Astrocyte (in vitro differentiated cells and primary cell): ENCODE measurements at places on chromosomes 3 and 15.

GRCh38 chr3:38536671-38537070 lies 40.5 kb downstream of the EXOG start:
- DNase-seq = no peak

DNA sequence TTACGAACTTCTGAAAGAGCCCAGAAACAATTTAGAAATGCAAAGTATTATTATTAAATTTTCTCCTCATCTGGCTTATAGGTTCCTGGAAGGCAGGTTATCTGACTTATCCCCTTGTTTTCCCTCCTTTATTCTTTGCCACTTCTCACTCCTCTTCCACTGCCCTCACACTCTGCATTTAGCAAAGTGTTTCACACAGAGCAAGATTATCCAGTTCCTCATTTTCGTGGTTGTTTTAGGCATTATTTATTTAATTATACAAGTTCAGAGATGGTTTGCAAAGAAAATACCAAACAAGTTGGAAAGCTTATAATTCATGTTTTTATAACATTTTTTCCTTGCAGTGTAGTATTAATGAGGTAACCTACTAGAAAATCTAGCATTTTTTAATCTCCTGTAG lies 544.9 kb downstream of the NSUN3 start:
- DNase-seq = no peak

DNA sequence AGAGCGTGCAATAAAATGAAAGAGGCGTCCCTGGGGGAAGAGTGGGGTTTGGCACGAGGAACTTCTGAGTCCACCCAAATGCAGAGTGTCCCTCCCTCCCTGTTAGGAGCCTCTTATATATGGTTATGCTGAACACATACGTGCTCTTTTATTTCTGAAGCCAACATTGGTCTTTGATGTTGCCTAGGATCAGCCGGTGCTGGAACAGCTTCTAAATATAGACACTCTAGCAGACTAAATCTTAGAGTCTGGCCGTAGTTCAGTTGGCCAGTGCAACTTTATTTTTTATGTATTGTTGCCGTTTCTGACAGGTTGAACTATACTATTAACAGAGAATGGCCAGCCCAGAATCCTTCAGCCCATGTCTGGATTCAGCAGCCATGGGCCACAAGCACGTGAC lies 128.7 kb downstream of the GHSR start:
- peak; percentile 63 for DNase-seq

- DNase-seq = no peak
These were observed 730 bp upstream of the ZNF710 start for GRCh38 chr15:90000186-90001001.

DNA sequence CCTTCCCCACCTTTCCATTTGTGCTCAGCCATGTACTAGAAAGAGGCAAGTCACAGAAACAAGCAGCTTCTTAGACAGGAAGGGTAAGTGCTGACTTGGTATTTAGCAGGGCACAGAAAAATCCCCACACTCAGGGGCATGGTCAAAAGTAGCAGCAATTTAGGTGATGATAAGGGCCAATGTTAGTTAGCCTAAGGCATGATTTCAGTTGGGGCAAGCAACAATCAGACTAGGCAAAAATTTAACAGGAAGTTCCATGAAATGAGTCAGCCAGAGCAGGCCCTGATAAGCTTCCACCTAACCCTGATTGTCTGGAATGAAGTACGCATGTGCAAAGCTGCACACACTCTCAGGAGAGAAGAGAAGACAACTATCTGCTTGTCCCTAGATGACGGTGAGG lies 423.4 kb upstream of the UBE2E2 start:
- DNase-seq = no peak

DNA sequence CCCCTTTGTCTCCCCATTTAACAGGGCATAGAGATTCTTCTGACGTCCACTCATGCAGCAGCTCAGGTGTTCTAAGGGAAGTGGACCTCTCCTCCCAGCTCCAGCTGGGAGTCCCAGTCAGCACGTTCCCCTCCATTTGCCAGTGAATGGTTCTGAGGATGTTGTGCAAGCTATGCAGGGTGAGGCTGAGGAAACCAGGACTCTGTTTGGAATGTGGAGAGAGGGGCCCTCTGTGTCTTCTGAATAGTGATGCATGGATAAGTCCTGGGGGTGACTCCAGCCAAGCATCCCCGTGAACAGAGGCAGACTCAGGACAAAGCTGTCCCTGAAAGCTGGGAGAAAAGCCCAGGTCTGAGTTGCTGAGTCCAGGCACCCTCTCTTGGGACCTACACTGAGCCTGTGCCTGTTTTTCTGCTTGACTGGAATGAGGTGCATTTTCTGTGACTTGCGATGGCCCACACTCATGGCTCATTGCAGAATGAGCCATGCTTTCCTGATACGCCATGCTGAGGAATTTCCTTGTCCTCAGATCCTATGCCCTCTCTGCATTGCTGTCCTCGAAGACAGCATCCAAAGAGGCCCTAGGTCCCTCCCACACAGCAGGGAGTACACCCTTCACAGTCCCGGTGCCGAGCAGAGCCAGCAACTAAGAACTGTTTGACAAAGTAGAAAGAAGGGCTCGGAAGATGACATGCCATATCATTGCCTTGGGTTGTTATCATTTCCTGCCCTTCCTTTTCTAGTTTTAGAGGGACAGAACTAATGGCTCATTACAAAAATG lies 185.2 kb downstream of the ATP10A start:
- DNase-seq = no peak

GRCh38 chr3:159771865-159772611 lies 216.6 kb upstream of the IL12A start:
- DNase-seq = no peak

DNA sequence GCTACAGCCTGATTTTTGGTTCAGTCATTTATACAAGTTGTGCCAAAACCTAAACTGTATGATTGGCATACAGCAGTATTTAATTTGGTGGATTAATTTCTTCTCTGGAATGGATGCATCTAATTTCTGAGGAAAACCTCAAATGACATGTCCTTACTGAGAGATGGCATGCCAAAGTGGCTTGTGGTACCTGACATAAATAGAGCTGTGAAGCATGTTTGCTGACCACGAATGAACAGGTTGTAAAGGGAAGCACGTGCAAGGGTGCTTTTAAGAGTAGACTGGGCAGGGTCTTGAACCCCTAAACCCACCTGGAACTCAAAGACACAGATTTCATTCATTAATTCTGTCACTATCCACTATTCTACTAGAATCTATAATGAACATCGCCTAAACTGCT lies 77.2 kb downstream of the TP63 start:
- no peak for DNase-seq

GRCh38 chr15:77021803-77022381 lies 27.0 kb downstream of the PSTPIP1 start:
- DNase-seq = peak; percentile 55

DNA sequence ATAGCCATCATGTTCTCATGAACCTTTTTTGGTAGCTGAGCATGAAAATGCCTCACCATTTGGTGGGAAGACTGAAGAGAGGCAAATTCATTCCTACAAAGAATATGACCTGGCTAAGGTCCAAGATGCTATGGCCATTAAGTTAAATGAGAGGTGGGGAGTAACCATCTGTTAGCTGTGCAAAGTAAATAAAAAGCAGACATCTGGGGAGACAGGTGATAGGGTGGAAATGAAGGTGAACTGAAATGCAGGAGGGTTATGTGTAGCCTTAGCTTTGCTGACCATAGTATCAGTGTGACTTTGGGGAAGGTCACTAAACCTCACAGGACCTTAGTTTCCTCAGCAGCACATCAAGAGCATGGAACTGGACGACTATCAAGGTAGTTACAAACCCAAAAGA lies 111.0 kb upstream of the STRIT1 start:
- no peak for DNase-seq

- peak; percentile 88 for DNase-seq
These were observed 135.3 kb upstream of the TGFBR2 start for GRCh38 chr3:30471066-30471465.

- no peak for DNase-seq
These were observed 6.8 kb upstream of the PRSS50 start for GRCh38 chr3:46724424-46724823.

DNA sequence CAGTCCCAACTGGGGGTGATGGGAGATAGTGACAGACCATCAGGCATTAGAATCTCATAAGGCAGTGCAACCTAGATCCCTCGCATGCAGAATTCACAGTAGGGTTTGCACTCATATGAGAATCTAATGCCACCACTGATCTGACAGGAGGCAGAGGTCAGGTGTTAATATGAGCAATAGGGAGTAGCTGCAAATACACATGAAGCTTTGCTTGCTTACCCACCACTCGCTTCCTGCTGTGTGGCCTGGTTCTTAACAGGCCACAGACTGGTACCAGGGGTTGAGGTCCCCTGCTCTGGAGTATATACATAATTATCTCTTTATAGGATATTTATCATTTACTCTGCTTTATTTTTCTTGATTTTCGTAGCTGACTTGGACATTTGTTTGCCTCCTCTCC lies 36.0 kb upstream of the ZMAT3 start:
- no peak for DNase-seq

DNA sequence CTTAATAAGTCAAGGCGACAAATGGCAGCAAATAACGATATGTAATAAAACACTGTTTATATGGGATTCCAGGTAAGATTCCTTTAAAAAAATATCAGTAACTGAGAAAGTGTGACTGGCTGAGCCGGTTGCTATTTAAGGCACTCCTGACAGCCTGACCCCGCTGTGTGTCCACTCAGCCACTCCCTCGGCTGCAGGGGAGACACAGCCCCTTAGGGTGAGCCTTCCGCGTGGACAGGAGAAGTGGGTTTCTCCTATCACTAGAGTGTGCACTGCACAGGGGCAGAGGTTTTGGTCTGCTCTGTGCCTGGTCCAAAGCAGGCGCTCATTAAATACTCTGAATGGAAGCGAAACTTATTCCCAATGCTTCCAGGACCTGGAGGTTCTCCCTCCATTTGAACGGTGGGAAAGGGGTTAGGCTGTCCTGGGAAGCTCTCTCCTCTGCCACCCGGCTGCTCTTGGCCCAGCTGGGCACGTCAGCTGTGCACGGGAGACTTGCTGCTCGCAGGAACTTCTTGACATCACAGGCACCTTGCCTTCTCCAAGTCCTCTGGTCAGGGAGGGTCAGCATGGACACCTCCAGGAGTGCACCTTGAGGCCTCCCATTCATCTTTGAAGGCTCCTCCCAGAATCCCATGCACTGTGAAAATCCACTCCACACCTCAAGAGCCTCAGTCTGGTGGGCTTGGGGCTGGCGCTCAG lies 43.3 kb upstream of the SLCO2A1 start:
- no peak for DNase-seq

DNA sequence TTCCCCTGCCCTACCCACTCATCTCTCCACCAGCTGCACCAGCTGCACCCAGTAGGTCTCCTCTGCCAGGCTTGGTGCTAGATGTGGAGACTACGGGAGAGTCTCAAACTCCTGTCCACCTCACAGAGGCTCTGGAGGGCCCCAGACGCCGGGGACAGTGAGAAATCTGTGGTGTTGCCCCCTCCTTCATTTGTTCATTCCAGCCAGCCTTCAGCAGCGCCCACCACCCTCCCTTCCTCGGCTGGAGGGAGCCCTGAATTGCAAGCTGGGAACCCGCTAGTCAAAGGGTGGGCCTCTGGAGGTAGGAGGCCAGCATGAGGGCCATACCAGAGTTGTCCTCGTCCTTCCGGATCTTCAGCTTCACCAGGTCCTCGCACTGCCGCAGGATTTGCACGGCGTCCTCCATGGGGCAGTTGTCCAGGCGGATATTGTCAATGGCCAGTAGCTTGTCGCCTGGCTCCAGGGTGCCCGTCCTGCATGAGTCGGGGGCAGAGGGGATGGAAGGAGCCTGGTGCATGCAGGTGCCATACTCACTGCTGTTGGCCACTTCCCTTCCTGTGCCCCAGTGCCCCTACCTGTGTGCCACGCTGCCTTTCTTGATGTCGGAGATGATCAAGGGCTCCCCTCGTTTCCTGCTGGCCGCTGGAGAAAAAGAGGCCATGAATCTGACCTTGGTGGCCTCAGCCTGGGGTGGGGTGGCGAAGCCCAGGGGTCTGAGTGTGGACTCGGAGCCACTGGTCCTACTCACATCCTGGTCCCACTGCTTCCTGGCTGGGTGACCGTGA lies 29.1 kb downstream of the GRIP2 start:
- no peak for DNase-seq

DNA sequence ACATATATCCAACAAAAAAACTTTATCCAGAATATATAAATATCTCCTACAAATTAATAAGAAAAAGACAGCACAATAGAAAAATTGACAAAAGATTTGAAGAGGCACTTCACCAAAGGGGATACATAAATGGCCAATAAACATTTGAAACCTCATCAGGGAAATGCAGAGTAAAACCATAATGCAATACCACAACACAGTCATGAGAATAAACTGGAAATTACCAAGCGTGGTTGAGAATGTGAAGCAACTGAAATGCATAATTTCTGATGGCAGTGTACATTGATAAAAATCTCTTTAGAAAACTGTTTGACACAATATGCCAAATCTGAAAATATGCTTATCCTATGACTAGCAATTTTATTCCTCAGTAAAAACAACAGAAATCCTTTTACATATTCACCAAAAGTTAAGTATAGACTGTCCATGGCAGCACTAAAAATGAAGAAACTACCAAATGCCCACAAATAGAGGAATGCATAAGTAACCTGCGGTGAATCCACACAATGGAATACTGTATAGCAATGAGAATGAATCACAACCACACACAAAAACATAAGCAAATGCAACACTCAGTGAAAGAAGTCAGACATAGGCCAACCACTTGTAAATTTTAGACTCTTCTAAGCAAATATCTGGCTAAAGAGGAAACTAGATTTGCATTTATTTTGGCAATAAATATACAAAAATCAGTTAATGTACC lies 7.9 kb downstream of the LYZL4 start:
- DNase-seq = no peak

- peak; percentile 22 for DNase-seq
These were observed 24.5 kb downstream of the QTRT2 start for GRCh38 chr3:114081037-114081436.

DNA sequence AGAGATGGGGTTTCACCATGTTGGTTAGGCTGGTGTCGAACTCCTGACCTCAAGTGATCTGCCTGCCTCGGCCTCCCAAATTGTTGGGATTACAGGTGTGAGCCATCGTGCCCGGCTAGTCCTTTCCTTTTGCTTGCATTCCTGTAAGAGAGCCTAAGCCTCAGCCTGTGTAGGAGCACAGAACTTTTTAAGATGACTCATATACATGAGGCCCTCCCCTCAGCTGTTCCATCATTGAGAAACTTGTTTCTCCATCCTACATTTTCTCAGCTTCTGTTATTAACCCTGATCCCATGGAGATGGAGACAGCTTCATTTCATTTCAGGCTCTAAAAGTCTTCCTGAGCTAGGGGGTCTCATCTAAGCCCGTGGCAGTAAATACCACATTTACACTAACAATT lies 123.3 kb downstream of the PLOD2 start:
- no peak for DNase-seq

DNA sequence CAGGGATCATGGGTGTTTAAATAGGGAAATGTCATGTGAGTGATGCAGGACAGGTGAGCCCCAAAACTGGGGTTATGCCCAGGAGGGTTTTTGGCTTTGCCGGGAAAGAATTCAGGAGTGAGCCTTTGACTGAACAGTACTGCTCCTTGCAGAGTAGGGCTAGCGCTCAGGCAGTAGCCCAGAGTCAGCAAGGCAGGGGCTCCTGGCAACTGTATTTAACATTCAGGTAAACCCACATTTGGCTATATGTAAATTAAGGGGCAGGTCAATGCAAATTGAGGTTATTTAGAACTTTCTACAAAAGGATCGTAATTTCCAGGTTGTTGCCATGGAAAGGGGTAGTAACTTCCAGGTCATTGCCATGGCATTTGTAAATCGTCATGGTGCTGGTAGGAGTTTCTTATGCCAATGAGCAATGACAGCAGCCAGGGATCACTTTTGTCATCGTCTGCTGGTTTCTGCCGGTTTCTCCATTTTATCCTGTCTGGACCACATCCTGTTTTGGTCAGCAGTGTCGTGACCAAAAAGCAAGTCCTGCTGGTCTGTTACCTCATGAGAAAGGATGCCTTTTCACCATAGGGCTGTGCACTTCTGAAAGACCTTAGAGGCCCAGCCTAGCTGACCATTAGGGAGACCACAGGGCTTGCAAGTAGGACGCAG lies 24.3 kb downstream of the MTHFS start:
- peak; percentile 79 for DNase-seq
